ENCODE measurements at places on chromosomes 6 and 20.

DNA sequence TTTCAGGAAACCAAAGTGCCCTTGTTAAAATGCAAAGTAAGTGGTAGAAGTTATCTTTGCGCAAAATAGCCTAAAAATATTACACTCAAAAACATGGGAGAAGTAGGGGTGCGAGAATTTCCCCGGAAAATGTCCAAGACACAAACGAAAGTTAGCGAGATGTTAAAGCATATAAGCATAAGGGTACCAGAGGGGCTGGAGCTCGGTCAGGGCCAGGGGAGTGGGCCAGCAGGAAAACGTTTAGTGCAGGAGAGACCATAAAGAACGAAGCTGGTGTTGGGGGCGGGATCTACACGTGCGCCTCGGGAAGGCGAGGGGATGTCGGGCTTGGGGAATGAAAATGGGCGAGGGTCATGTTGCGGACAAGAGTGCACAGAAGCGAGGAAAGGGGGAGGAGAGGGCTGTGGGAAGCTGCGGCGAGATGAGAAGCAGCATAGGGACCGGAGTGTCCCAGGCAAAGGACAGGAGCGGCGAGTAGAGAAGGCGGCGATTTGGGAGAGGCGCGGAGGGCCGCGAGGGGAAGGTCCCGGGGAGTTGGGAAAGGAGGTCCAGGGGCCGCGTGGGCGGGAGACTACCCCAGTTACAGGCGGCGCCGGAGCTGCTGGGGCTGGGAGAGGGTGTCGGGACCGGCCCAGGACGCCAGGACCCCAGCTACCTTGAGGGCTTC is 600 bp downstream of the XPO5 start:
- DNase-seq = no peak

GRCh38 chr6:132898376-132898775 is 84.0 kb downstream of the RPS12 start:
- no peak for DNase-seq

GRCh38 chr6:516213-516612 is 124.7 kb downstream of the IRF4 start:
- DNase-seq = no peak

GRCh38 chr20:4519534-4519933 is 202.2 kb upstream of the PRND start:
- no peak for DNase-seq

DNA sequence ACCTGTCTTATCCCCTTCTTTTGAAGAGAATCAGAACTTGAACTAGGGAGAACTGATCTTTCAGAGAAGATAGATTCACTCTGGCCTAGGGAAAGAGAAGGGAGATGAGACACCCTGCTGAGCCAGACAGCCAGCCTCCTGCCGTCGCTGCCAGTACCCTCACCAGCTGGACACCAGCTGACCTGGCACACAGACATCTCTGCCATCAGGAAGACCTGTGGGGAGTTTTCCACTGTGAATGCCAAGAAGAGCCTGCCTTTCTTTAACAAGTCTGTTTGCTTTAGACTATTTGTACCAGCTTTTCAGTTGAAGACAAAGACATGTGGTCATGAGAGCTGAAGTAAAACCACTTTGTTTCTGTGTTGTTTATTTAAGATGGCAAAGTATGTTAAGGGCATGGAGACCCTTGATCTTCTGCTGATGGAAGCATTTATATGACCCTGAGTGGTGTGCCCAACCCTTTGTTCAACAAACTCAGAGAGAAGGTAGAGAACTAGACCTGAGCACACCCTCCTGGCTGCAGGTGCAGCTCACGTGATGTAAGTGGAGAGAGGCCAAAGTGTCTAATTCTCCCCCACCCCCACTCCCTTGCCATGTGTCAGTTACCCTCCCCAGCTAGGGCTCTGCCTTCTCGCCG is 82.3 kb upstream of the SLC24A3 start:
- DNase-seq = no peak

- no peak for DNase-seq
Observed at GRCh38 chr20:25532971-25533391, 52.4 kb downstream of the NINL start.

DNA sequence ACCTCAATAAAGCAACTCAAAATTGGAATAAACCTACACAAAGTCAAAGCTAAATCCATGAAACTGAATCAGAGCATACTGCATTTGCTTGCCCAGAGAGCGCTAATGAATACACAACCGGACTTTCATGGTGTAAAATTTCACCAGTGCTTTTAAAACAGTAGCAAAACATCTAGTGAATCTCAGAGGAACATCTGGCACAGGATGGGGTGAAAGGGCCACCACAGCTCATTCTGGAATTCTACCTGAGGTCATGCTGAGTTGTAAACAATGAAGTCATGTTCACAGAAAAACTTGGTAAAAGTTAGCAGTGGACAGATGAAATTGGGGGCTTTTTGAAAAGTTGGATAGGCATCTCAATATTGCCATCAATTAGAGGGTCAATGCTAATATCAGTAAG is 125.6 kb upstream of the STXBP5 start:
- DNase-seq = no peak
